Central memory CD4-positive, alpha-beta T cell (primary cell): ENCODE measurements at places on chromosomes 3 and 15.

GRCh38 chr3:172709774-172710663, 848 bp downstream of the NCEH1 start:
- DNase-seq, result no peak

- DNase-seq, result no peak
Observed at GRCh38 chr3:149702691-149703441, 45.0 kb upstream of the WWTR1 start.

- DNase-seq, result no peak
Observed at GRCh38 chr3:157718800-157719199, 215.6 kb upstream of the VEPH1 start.

- no peak for DNase-seq
Observed at GRCh38 chr15:64490598-64491259, 30.4 kb downstream of the ZNF609 start.

GRCh38 chr3:89353465-89353864, 246.0 kb downstream of the EPHA3 start:
- DNase-seq, result no peak

DNA sequence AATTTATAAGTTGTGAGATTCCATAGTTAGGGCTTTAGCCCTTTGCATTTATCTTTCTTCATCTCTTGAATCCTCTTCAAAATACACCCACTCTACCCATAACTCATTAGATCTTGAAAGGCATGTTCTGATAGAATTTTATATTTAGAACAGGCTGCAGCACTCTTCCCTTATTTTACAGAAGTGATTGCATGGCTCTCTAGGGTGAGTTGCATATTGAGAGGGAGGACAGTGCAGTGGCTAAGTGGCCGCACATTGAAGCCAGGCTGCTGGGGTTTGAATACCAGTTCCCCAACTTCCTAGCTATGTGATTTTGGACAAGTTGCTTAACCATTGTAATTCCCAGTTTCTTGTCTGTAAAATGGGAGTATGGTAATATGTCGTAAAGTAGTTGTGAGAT, 2.5 kb downstream of the CD86 start:
- no peak for DNase-seq

DNA sequence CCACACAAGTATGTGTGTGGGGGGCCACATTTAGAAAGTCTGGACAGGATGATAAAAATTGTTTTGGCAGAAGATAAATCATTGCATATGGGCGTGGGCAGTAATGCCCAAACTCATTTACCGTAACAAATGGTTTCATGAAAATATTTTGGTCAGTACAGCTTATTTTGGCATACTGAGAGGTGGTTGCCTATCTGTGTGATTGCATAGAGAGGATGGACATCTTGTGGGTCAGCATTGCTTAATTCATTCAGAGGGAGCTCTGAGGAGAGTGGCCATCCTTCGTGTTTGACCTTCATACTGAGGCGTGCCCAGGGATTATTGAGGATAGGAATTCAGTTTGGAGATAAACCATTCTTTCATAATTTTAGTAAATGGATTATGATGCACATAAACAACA, 162.5 kb downstream of the GAP43 start:
- DNase-seq, result no peak

DNA sequence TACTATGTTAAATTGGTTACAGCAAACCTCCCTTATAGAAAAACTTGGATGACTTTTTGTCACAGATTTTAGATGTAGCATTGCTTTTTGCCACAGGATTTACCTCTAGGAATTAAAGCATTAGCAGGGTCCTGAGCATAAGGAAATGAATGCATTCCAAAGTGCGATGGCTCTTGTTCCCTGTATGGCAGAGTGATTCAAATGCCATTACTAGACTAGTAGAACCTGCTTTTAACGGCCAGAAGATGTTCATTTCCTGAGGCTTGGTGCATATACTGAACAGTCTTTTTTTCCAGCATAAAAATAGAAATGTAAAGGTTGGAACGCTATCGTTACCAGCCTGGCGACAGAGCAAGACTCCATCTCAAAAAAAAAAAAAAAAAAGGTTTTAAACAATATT, 59.4 kb downstream of the WNT5A start:
- DNase-seq, result no peak

GRCh38 chr3:23876923-23877322, 39.9 kb downstream of the NKIRAS1 start:
- no peak for DNase-seq

- no peak for DNase-seq
Observed at GRCh38 chr3:62161371-62161770, 212.0 kb downstream of the FEZF2 start.

- no peak for DNase-seq
Observed at GRCh38 chr3:111589303-111590142, 5.6 kb downstream of the ZBED2 start.

DNA sequence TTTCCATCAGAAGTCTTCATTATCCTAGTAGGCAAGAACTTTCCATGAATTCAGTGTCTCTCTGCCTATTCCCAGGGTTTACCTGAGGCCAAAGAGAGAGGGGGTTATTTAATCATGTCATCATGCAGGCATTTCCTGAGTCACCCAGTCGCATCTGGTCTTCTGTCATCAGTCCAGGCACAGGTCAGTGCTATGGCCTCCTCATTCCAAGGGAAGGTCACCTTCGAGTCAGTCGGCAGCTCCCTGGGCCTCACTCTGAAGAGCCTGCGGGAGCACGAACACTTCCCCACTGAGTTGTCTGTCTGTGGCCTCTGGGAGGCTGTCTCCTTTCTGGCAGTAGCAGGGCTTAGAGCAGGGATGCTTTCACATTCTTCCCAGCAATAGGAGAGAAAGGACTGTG, 26.2 kb upstream of the LRTM1 start:
- no peak for DNase-seq

GRCh38 chr15:84982301-84982920, 755 bp downstream of the PDE8A start:
- DNase-seq, result peak; percentile 67

GRCh38 chr3:68373727-68374126, 558.6 kb downstream of the TAFA4 start:
- DNase-seq, result no peak

GRCh38 chr15:41777421-41777973, 3.2 kb downstream of the MAPKBP1 start:
- no peak for DNase-seq

- DNase-seq, result no peak
Observed at GRCh38 chr3:35639254-35640186, at the start of gene ARPP21. Gene ARPP21, plus strand, starts transcription at chr3:35639525. Its CDS starts 42,227 bp downstream, at chr3:35681752.

GRCh38 chr3:24351779-24352469, 142.7 kb downstream of the THRB start:
- DNase-seq, result no peak

- no peak for DNase-seq
Observed at GRCh38 chr15:100623301-100623700, 20.9 kb downstream of the ASB7 start.

DNA sequence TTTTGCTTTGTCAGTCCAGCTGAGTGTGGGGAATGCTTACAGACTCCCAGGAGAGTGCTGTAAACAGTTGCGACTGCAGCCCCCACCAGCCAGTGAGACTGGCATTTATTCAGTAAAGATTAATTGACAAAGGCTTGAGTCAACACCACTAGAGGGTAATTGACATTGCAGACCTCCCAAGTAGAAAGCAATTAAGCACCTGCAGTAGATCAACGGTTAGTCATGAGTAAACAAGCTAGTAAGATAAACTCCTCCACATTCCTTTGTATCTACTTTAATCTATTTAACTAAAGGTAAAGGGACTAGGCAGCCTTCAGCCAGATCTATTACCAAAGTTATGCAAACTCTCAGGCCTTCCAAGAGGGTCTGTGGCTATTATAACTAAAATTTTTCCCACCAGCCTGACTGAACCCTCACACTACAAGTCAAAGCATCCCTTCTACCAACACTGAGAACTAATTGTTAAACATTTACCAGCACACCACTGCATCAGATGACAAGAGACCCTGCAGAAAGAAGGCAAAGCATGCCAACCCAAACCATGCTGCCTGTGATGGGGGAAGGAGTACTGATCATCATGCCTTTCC, 30.5 kb upstream of the GALNT15 start:
- DNase-seq, result no peak

GRCh38 chr15:63155486-63155885, 1.8 kb downstream of the RPS27L start:
- no peak for DNase-seq

GRCh38 chr3:106025151-106025722, 156.4 kb upstream of the CBLB start:
- DNase-seq, result no peak

GRCh38 chr3:107218864-107219269, 158.4 kb upstream of the CCDC54 start:
- DNase-seq, result no peak

- DNase-seq, result no peak
Observed at GRCh38 chr15:94639701-94640100, 408.3 kb downstream of the MCTP2 start.

DNA sequence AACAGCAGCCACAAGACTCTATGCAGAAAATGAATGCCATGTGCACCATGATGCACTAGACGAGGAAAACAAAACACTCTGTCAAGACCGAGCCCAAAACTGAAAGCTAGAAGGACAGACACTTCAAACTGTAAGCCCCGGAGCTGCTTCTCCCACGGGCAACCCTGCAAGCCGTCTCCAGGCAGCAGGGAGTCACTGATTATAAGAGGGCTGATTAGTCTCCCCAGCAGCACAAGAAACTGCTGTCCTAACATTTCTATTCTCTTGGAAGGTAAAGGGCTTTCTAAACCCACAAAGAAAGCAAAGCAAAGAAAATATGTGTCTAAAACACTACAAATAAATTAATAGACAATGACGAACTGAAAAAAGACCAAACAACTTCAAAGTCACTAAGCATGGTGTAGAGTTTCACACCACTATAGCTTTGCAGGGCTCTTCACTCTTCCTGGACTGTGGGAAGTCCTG, 15.5 kb downstream of the TBC1D2B start:
- peak; percentile 50 for DNase-seq

GRCh38 chr3:82044930-82045705, 283.7 kb upstream of the GBE1 start:
- DNase-seq, result no peak

- DNase-seq, result no peak
Observed at GRCh38 chr3:188881954-188882641, 289.7 kb upstream of the TPRG1 start.

DNA sequence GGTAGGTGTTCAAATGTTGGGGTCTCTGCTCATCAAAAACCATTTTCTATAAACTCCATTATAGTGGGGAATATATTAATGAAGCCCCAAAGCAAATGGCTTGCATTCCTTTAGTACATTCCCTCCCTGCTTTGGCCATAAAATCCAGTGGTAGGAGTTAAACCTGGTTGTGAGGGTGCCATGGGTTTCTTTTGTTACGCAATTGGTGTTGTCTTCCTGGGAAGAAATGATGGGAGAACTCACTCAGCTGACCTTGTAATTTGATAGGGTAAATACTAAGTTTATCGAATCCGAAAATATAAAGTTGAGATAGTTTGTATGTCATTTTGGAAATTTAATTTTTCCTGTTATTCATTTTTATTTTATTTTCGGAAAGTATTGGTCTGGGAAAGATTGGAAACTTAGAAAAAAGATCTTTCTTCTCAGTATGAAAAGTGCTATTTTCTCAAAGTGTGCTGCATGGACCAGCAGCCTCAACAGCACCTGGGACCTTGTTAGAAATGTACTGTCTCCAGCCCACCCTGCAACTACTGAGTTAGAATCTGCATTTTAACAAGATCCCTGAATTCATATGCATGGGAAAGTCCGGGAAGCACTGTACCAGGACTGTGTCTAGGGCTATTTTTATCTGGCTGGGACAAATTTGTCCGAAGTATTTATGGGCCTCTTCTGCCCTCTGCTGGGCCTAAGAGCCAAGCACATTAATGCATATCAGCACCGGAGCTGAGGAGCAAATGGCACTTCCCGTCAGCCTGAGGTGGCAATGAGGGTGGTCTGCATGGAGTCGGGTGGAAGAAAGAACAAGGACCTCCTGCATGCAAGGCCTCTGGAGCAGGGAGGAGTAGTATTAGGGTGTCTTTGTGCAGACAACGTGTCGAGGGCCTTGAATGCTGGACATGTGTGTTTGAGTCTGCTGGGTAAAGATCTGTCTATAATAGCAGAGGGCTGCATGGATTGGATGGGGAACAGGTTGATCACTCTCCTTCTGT, 54.7 kb downstream of the FAM81A start:
- DNase-seq, result peak; percentile 45

DNA sequence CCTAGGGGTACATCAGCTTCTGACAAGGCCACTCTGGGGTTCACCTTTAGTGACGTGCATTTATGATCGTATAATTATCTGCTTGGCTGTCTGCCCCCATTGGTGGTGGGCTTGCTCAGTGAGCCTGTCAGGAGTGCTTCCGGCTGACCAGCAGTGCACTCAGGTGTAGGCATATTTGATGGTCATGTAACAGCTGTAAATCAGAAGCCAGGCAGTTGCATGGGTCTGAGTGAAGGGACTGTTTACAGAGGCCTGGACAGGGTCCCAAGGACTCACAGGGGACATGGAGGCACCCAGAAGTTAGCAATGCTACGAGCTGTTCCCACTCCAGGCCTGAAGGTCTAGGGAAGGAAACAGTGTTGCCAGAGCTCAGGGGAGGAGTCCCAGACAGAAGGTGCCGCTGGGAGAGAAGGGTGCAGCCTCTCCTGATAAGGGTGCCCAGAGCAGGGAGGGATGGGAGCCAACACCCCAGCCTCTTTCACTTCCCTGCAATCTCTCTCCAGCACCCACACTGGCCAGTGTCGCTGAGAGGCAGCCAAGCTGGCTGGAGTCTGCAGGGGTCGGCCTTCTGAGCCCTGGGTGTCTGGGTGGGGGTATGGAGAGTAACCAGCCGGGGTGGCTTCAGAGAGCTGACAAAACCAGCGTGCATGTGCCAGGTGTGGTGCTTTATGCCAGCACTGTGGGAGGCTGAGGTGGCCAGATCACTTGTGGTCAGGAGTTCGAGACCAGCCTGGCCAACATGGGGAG, 61.3 kb upstream of the PRR23E start:
- no peak for DNase-seq

- peak; percentile 52 for DNase-seq
Observed at GRCh38 chr3:16290007-16290826, 25.2 kb downstream of the OXNAD1 start.

GRCh38 chr3:41118461-41119390, 80.6 kb upstream of the CTNNB1 start:
- DNase-seq, result peak; percentile 4

DNA sequence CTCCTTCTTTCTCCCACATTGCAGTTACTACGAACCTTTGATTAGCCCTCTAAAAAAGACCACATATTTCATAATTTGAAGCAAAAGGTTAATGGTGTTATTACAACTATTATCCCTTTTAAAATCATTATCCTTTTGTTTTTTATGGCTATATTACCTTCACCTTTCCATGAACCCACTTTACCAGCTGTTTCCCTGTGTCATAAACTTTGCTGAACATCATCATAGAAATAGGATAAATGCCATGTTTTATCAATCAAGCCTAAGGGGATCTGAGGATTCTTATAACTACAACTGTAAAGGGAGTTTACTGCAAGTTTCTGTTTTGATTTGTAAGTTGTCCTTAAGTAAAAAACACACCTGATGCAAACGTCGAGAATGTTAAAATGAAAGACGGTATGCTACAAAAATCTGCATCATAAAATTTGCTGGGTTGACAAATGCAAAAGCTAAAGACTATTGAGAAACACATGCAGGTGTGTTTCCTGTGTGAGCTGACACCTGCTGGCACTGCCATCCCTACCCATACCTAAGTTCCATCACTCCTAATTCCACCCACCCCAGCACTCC, 39.1 kb upstream of the ARRDC4 start:
- no peak for DNase-seq

GRCh38 chr3:17074559-17074958, 189.8 kb downstream of the PLCL2 start:
- DNase-seq, result peak; percentile 20

- no peak for DNase-seq
Observed at GRCh38 chr15:97386940-97387339, 573.6 kb upstream of the ARRDC4 start.
